ENCODE measurements at places on chromosomes 4 and X.

- peak; percentile 66 for DNase-seq
Measured at GRCh38 chr4:1870328-1870577, 940 bp upstream of the NSD2 start.

DNA sequence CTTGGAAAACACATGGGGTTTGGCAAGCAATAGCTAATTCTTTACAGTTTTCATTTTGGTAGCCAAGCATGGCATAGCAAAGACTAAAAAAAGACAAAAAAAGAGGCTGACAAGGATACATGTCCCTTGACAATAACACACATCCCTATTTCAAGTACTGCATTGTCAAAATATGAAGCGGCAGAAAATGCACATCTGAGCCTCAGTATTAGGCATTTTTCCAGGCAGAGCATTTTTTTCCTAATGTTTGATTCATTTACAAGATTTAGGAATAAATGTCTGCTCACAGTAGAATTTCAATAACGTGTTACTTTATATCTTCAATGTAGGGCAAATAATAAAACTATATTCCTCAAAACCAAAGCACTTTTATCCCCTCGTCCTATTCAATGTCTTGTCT is 216.3 kb upstream of the PCDH18 start:
- no peak for DNase-seq

GRCh38 chr4:148827781-148828180 is 385.6 kb upstream of the NR3C2 start:
- no peak for DNase-seq

DNA sequence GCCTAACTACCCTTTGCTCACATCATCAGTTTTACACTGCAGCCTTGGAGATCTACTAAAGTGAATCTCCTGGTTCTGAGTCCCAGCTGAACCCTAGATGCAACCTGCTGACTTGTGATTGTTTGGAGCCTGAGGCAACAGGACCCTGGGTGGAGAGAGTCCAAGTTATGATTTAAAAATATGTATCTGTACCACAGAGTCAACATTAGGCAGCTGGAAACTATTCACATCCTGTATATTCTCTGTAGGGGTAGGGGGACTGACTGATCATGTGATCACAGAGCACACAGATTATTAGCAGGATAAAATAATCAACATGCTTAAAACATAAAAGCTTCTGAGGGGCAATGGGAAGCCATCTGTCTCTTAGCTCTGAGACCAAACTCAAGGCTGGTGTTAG is 52.1 kb downstream of the CT47B1 start:
- no peak for DNase-seq

GRCh38 chrX:69088171-69088938 is 76.9 kb downstream of the PJA1 start:
- DNase-seq = no peak

DNA sequence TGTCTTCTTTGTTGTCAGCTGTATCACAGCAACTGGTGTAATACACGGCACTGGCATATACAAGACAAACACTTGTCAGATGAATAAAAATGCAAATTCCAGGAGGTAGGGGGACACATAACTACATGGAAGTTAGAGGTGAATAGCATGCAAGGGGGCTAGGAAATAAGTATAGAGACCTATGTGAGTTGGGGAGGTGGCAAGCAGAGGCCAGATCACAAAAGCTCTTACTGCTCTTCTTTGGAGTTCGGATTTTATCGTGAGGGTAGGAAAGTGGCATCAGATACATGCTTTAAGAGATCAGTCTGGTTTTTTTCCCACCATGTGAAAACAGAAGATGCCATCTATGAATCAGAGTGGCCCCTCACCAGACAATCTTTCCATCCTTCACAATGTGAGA is 2.8 kb upstream of the SRP72 start:
- DNase-seq = no peak

- peak; percentile 33 for DNase-seq
Measured at GRCh38 chr4:2364654-2365053, 53.8 kb downstream of the ZFYVE28 start.

DNA sequence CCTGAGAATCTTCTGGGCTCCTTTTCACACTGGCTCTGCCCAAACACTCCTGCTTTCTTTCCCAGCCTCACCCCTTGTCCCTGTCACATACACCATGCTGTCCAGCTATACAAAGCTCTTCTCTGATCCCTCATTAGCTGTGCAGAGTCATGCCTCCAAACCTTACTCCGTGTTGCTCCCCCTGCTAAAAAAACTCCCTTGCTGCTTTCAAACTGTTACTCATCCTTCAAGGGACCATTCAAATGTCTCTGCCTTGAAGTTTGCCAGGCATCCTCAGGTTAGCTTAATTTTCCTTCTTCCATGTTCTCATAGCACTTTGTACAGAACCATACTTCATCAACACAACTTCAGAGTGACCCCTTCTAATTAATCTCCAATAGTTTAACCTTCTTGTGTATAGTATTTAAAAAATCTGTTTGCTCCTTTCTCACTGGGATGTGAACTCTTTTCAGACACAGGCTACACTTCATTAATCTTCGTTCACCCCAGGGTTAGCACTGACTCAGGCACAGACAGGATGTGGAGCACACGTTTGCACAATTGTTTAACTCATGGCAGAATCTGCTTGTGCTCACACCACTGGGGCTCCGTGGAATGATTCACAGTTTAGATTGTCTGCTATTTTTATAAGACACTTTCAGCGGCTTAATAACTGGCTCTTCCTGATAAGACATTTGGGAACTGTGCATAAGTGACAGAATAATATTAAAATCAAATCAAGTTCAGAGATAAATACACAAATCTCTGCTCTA is 21.4 kb upstream of the SEL1L3 start:
- no peak for DNase-seq

DNA sequence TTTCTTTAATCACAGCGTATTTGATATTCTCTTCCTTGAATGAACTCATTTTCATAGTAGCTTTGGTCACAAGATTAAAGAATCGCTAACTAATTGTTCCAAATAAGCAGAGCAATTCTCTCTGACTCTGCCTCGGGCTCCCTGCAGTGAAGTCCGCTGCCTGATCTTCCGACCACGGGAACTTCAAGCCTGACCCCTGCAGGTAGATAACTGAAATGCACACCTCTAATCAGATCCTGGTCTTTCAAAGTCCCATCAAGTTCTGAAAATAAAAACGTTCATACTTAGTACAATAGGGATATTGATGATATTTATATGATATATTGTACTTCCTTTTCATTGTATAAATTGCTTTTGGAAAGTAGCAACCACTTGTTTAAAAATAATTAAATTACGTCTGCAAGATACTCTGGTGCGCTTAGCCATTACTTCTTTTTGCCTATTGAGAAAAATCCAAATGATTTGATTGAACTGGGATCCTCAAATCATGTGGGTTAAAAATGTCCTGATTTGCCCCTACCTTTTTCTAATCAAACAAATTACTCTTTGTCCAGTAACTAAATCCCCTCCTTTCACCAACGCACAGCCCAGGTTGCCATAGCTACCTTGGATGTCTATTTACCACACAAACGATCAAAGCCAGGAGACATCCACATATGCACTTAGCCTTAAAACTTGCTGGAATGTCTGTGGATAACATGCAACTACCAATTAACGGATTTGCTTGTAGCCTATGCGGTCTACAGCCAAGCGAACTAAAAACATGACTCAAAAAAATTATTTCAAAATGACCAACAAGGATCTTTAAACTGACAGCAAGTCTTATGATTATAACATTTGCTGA is 4.2 kb downstream of the MID1 start:
- no peak for DNase-seq

- DNase-seq = no peak
Measured at GRCh38 chr4:7394681-7395451, 39.9 kb downstream of the PSAPL1 start.

- no peak for DNase-seq
Measured at GRCh38 chrX:45876206-45876605, 669.0 kb downstream of the ZNF674 start.

DNA sequence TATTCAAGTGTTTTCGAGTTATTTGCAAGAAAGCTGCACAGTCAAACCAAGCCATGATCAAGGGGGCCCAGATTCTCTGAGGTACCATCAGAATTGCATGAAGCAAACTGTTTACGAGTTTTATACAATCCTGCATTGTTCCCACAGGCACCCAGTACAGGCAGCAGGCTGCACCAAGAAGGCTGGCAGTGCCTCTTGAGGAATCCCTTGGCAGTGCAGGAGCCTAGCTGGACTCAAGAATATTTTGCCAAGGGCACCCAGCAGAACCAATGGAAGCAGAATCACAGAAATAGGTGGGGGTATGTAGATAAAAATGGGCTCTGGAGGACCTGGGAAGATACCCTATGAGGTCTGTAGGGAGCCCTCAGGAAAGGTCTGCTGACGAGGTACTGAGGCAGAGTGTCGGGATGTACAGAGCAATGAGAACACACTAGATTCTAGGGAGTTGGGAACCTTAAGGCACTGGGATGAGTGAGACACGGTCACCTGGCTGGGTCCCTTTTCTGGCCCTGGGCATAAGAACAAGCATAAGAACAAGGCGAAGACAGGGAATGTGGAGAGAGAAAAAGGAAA is 2.5 kb upstream of the PLP1 start:
- DNase-seq = no peak

DNA sequence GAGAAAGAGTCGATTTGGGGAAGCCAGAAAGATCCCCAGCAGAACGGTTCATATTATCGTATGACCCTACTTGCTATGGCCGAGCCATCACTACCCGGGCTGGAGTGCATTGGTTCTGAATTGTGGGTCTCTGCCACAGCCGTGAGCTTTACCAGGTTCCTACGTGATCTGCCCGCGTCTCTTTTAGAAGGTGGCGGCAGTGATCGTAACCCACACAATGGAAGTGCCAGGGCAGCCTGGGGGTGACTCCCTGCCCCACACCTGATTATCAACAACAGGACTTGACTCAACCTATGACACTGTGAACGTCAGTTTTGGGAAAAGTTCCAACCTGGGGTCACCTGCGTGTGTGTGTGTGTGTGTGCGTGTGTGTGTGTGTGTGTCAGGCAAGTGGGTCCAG is 90.8 kb downstream of the SHOX start:
- no peak for DNase-seq

GRCh38 chr4:122980860-122981259 is 58.5 kb upstream of the NUDT6 start:
- no peak for DNase-seq

GRCh38 chr4:166277401-166277800 is 404.4 kb downstream of the TLL1 start:
- DNase-seq = no peak

- no peak for DNase-seq
Measured at GRCh38 chr4:73998040-73999011, at the start of gene CXCL5. TSS of gene CXCL5 (minus strand) at chr4:73998677. CDS start at chr4:73998581, 96 bp downstream.

DNA sequence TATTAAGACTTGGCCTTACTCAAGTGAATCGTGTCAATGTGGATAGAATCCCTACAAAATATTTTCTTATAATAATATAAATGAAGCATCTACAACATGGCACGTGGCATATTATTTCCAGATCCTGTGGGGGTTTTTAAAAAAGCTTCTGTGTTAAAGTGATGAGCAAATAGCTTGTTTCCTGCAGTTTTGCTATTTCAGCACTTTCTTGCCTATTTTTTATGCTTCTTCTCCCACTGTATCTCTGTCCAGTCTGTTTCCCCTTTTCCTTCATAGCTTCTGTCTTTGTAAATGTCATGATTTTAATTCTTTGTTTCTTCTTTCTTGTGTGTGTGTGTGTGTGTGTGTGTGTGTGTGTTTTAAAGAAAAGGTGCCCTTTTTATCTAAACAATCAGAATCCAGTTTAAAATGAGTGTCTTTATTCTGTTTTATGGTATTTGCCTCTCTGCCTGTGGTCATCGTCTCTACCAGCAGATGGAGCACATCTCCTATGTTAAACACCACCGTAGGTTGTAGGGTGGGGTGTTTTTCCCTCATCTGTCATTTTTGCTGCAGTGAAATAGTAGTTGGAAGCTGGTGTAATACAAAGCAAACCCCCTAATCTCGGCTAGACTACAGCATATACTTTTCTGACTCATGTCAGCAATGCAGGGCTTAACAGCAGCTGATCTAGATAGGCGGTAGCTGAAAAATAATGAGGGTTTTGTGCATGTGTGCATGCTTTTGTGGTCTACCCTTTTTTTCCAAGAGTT is 33.1 kb downstream of the FTHL17 start:
- no peak for DNase-seq

- DNase-seq = no peak
Measured at GRCh38 chr4:60913002-60913401, 287.1 kb upstream of the ADGRL3 start.

DNA sequence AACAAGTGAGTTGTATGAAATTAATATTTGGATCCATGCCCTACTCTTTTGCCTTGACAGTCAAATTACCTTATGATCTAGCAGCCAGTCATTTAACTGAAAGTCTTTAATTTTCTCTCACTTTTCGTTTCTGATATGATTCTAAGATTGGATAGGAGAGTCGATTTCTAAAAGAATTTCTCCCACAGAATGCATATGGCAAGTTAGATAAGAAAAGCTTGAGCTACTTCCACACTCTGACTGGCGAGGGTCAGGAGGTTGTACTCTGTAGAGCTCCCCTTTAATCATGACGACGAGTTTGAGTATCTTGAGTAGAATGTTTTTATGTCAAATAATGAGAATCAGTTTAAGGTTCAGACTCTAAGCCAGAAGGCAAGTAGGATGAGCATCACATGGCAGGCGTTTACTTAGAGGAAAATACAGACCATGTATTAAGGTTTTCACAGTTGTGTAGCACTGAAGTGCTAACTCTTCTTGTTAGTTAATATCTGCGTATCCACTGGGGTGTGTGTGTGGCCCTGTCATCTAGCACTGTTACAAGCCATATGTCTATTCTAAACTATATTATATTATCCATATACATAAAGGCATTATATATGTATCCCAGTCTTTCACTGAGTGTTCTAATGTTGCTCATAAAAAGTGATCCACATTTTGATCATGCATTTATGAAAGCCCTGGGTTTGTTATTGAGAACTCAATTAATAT is 37.8 kb downstream of the LRP2BP start:
- no peak for DNase-seq

GRCh38 chrX:2263203-2263602 is 237.6 kb downstream of the DHRSX start:
- DNase-seq = no peak

DNA sequence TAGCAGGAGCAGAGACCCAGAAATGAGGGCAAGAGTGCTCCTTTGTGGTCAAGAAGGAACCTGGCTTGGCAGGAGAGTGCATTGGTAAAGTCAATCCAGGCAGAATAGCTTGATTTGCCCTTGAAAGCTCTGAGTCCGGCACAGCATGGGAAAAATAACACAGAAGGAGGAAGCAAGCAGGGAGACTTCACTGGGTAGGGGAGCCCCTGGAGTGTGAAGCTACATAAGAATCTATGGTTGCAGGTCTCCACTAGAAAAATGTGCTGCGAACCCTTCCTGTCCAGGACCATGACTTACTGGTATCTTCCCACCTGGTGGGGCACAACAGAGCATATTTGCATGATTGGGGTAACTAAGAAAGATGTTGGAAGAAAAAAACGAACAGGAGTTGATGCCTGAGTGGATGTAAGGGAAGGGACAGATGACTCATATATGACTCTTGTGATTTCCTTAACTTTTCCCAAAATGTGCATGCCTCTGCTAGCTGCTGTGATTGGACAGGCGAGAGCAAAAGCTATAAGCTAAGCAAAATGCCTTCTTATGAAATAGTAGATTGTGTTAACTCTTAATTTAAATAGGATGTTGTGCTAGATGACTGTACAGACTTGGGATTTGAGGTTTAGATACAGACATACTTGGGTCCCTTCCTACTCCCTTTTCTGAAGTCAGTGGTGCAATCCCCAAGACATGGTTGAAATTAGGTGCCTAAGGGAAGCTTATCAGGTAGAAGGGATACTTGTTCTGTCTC is 3.3 kb downstream of the IL13RA1 start:
- no peak for DNase-seq

- DNase-seq = no peak
Measured at GRCh38 chr4:85514117-85514516, 39.2 kb downstream of the ARHGAP24 start.

GRCh38 chrX:132393085-132393484 is 95.8 kb downstream of the MBNL3 start:
- DNase-seq = no peak

All from stimulated activated CD8-positive, alpha-beta memory T cell treated with anti-CD3 and anti-CD28 coated beads, Interleukin-7, amount 100 ng/mL, for 24 hours (primary cell).